ENCODE measurements at places on chromosomes 5 and 9. TPM values are rescaled to one million over a fixed set of nuclear protein-coding genes. Genes with fewer than 3 reads are reported as not detected.

NME5 gene
- total RNA-seq, result not detected

DNA sequence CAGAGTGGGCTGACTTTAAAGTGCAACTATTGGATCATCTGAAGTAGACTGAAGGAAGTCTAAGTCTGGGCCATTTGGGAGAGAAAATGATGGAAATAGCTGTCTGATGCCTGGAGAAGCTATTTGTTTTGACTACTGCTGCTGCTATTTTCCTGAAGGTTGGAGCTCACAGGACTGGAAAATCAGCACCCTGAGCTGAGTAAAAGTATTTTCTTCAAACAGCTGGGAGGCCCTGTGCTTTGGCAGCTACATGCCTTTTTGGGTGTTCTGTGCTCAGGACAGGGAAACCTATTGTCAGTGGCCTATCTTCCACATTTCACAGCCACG lies 302.6 kb downstream of the ENC1 start:
- DNase-seq, result no peak

- DNase-seq, result no peak
Measured at GRCh38 chr5:171713152-171713551, 72.5 kb upstream of the SMIM23 start.

DNA sequence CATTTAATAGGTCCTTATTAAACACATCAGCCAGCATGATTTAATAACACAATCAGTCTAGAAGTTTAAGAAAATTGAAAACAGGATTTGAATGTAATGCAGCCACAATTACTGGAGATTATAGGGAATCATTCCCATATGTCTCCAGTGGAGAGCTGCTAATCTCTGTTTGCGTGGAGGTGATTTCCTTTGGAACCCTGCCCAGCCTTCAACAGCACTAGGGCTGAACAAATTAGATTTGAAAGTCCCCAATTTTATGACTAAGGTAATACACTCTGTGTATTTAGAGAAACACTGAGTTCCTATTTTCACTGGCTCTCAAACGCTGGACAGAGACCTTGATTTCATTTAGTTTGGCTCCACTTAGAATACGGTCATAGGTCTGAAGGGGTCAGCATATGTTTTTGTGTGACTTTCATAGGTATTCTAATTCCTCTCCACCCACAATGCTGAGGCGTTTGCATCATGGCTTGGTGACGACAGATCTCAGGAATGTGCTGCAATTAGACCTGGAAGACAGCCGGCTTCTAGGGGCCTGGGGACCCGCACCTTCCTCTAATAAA lies 508.3 kb downstream of the EBF1 start:
- DNase-seq, result no peak

- DNase-seq, result no peak
Measured at GRCh38 chr5:103793595-103794182, 231.1 kb upstream of the NUDT12 start.

GRCh38 chr5:124315741-124316415 lies 430.6 kb downstream of the ZNF608 start:
- DNase-seq, result no peak

Measured in activated T-helper 1 cell treated with anti-CD3 and anti-CD28 coated beads, Interleukin-12 subunit alpha, Interleukin-12 subunit beta, Interleukin-2, Interleukin-4 antibody, amounts not matched to agents 30 ng/mL and 10 ng/mL and 1 ng/mL, durations not matched to agents 14 hours and 24 hours and 36 hours (primary cell).